NCI-H526 treated with DMSO at 0.1 percent for 48 hours (cell line): ENCODE measurements at places on chromosomes 5 and 9.

GRCh38 chr9:68631811-68632210 lies 73.2 kb upstream of the PIP5K1B start:
- DNase-seq = no peak

GRCh38 chr5:137700282-137700680 lies 35.6 kb downstream of the KLHL3 start:
- no peak for DNase-seq

GRCh38 chr5:138233280-138233679 lies 20.2 kb upstream of the CDC23 start:
- DNase-seq = no peak

GRCh38 chr9:76707510-76707909 lies 56.7 kb upstream of the PCA3 start:
- no peak for DNase-seq

- DNase-seq = no peak
These were observed 127.2 kb downstream of the PDE8B start for GRCh38 chr5:77337686-77338085.

- DNase-seq = no peak
These were observed 195.8 kb downstream of the NXNL2 start for GRCh38 chr9:88730780-88731179.

- DNase-seq = no peak
These were observed 2.9 kb downstream of the ZFAND5 start for GRCh38 chr9:72362118-72362531.

DNA sequence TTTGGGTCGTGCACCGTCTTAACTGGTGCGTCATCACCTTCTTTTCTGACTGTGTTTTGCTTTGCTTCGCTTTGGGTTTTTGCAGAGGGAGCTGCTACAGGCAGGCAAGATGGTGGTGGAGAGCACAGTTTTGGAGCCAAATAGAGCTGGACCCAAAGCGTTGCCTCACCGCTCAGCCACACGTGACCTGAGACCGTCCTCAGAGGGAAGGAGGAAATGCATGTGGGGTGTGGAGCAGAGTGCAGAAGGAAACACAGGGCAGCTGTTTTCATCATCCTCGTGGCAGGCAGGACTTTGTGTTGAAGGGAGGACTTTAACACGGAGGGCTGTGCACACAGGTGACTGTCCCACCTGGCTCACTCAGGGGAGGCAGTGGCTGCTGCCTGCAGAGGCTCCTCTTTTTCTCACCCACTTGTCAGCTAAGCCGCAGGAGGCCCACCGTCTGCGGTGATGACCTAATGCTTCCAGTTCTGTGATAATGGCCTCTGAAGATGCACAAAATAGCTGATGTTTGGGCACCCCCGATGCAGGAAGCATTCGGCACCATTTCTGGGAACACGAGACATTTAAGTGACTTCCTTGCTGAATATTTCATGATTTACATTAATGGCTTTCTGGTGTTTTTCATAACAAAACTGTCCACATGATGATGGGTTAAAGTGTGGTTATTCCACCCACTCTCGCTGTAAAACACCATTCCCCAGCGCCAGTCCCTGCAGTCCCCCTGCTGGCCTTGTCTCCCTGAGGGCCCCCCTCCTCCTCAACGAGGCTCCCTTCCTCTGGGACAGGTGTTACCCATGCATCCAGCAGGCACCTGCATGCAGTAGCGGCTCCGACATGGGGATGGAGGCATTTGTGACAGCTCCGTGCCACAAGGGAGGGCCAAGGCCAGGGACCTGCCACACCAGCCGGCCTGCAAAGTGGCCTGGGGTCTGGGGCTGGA lies 12.4 kb upstream of the UBAC1 start:
- DNase-seq = no peak

DNA sequence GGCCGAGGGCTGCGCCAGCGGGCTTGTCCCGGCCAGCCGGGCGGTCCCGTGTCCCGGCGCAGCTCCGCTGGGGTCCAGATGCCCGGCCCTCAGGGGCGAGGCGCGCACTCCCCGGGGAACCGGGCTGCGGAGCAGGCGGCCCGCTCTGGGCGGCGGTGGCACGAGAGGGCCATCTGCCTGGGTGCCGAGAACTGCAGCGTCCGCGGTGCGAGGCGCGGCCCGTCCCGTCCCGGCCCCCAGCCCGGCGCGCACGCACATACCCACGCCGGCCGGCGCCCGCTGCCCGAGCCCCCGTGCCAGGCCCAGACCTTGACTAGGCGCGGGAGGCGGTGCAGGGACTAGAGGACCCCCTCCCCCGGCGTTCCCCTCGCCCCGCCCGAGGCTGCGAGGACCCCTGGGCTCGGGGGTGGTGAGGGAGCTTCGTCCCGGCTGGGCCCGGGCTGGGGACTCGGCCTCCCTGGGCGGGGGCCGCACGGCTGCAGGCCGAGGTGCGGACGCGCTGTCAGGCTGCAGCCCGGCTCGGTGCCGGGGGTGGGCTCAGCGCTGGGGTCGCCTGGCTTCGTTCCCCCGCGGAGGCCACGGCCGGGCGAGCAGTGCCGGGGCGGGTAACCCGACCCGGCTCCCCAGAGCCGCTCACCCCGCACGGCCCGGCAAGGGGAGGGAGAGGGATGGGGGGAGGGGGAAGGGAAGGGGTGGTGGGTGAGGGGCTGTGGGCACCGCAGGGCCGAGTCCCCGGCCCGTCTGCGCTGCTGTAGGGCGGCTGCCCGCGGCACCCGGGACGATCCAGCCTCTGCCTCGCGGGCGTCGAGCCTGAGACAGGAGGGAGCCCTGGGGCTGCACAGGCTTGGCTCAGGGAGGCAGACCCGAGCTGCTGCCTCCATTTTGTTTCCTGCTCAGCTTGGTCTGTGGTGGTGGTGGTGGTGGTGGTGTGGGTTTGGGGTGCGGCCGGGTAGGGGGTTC lies 1.2 kb upstream of the NSD1 start:
- DNase-seq = no peak

- no peak for DNase-seq
These were observed 160.3 kb upstream of the SLC28A3 start for GRCh38 chr9:84500826-84501225.

DNA sequence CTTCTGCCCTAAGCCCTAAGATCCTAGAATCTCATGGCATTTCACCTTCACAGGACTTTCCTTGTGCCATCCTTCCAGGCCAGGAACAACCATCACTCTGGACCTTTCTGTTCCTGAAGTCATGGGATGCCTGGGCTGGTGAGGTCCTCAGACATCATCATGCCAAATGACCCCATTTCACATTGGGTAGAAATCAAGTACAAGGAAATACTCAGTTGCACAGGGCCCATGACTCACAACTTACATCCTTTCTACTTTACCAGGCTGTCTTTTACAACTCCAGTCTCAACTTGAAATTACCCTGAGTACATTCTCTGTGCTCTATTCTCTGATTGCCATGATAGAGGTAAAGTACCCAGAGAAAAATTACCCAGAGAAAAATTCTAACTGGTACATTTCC lies 167.1 kb downstream of the PIK3R1 start:
- no peak for DNase-seq

DNA sequence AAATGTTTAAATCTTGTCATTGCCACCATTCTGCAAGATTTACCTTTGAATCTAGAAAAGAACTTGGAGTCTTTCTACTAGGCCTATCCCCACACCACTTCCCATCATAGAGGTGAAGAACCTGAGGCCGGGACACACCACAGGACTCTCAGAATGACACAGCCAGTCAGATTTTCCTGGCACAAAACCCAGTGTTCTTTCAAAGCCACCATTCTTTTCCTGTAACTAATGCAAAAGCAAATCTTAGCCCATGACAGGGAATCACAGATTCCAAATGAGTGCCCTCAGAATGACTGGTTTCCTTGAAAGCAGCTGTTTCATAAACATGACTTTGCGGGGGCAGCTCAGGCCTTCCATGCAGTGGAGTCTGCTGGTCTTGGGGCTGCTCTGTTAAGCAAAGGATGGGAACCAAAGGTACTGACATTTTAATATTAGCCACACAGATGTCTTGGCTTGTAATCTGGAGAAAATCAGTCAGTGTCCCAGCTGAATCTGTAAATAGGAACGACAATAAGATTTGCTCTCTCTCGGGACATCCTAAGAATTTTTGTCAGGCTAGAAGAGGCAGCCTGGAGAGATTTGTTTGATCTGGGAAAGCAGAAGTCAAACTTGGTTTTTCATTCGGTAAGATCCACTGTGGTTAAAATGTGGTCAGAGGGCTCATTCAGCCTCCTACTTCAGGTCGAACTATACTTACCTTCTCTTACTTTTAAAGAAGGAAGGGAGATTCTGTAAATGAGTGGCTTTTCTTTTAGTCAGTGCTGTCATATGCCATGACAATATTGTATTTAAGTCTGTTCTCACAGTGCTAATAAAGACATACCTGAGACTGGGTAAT lies 115.1 kb downstream of the PALM2AKAP2 start:
- DNase-seq = no peak

- DNase-seq = no peak
These were observed 691.0 kb downstream of the PTPRD start for GRCh38 chr9:9921805-9922204.

DNA sequence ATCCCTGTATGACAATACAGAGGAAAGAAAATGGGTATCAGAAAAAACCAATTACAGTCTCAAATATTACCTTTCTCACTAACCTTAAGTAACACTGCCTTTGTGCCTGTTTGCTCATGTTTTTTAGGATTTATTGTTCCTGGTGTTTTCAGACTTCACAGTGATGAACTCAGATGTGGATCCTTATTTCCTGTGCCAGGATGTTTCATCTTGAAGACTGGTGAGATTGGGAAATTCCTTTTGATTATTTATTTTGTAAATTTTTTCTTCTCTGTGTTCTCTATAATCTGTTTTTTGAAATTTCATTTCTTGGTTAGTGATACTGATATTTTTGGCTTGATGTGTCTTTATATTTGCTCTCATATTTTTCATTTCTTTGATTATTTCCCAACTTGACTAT lies 142.4 kb upstream of the GRIN3A start:
- no peak for DNase-seq

GRCh38 chr5:4954048-4954447 lies 186.1 kb upstream of the ADAMTS16 start:
- DNase-seq = no peak

DNA sequence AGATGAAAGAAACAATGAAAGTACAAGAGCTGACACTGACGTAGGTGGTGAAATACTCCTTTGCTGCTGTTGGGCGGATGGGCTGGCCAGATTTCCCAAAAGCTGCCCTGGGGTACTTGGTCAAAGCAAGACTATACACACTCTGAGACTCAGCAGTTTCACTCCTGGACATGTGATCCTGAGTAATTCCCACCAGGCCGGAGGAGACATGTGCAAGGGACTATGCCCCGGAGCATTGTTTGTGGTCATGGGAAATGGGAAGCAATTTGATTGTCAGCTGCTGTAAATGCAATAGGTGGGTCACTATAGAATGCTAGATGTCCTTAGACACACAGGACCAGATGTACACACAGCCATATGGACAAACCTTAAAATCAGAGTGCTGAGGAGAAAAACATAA lies 116.1 kb downstream of the DCP2 start:
- DNase-seq = no peak

- DNase-seq = no peak
These were observed 24.0 kb upstream of the UBE2QL1 start for GRCh38 chr5:6424700-6425099.

DNA sequence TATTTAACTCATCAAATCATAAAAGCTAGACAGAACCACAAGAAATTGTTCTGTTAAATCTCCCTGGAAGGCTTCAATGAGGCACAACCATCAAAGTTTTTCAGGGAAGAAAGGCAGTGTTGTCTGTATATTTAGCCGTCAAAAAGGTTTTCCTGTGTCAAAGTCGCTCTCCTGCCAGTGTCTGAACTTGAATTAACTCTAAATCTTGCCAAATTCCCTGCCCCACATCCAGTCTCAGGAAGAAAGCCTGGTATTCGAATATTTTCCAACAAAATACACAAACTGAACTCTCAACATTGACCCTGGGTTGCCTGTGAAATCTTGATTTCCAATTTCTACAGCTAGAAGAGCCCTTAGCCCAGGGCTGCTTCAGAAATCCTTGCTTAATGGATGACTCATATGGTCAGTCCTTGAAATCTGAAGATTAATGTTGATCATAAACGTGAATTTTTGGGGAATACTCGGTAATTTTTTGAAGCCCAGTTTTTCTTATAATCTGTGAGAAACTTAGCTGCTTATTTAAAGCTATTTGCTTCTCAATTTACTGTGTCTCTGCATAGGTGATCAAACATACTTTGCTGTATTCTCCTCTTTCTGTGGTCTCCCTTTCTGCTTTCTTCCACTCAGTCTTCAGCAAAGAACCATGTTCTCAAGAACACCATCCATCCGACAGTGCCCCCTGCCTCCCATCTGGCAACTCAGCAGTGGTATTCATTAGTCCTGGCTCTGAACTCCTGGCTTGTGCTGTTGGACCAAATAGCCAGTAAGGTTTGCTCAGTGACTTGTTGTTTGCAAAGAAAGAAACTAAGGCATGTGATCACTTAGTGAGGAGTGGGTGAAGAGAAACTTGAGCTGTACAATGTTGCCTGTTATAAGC lies 58.9 kb downstream of the NREP start:
- no peak for DNase-seq

DNA sequence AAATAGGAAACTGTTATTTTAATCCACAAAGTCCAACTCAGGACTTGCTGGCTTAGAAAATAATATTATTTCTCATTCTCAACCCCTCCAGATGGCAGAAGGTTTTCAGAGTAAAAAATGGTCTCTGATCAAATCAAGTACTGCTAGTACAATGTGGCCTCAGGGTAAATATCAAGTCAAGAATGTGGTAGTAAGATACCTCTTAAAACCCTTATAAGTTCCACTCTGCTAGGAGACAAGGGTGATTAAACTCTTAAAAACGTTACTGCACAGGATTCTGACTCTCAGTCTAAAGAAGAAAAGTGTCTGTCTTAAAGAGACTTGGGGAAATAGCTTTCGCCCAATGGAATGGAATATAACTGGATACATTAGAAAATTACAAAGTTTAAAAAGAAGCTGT lies 120.8 kb upstream of the PDE4D start:
- DNase-seq = no peak

DNA sequence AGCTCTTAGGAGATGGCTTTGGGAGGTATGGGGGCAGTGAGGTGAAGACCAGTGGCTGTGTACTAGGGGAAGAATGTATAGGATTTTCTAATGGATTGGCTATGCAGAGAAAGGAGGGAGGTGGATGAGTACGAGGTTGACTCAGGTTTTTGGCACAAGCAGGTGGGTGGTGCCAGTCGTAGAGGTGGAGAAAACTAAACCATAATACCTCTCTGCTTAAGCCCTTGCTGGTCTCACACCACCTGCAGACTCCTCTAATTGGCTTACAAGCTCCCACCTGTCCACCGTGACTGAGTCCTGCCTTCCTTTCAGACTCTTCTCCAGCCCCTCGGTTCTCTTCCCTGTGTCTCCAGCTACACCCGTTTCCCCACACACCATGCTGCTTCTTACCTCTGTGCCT lies 521.7 kb upstream of the CLINT1 start:
- DNase-seq = no peak

DNA sequence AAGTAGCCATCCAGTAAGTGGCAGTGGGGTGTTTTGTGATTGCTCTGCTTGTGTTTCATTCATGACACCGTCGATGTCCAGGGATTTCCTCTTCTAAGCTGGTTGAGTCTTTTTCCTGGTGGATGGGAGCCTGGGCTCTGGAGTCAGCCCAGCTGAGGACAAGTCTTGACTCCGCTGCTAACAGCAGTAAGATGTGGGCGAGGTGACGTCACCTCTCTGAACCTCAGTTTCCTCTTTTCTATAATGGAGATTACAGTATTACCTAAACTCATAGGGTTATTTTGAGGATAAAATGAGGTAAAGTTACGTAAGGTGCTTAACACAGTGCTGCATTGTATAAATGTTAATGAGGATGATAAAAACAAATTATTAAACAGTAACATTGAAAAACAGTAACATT lies 21.3 kb downstream of the FGF1 start:
- no peak for DNase-seq

GRCh38 chr9:37976714-37977477 lies 73.0 kb upstream of the SLC25A51 start:
- no peak for DNase-seq
